ENCODE measurements at places on chromosomes 13 and 19.
A peak's percentile ranks its signal among the peaks of the same experiment; 100 is the strongest.

DNA sequence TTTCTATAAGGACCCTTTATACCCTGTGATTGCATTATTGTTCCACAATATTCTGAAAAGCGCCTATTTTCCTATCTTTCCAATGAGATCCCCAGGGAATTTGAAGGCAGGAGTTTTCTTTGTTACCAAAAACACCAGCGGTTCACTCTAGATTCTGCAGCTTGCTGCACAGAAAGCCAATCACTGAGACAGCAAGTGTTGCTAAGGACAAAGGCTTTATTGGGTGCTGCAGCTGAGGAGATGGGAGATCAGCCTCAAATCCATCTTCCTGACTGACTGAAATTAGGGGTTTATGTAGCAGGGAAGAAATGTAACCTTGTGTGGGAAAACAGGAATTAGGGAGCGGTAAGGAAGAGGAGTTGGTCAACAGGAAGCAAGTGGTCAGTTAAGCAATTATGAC, 42.6 kb upstream of the MYO16 start:
- DNase-seq = no peak

DNA sequence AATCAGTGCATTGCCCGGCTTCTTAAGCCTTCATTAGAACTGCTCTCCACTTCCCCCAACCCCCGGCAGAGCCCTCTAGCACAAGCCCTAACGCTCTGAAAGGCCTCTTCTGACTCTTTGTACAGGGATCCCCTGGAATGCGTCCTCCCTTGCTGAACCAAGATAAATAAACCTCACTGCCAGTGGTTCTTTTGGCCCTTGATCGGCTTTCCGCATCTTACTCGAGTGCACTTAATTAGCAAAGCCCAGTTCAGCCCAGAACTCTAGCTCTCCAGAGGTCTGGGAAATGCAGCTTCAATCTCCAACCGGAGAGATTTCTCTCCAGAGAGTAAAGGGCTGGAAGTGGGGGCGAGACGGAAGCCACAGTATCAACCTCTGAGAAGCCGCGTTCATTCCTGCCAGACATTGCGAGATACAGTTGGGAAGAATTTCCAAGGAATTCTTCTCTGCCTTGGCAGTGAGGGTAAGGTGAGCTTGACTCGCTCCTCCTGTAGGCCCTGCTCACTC, 8.7 kb upstream of the ZNF444 start:
- DNase-seq = no peak

- DNase-seq = no peak
These were observed 490.8 kb downstream of the RFC3 start for GRCh38 chr13:34308725-34309124.

DNA sequence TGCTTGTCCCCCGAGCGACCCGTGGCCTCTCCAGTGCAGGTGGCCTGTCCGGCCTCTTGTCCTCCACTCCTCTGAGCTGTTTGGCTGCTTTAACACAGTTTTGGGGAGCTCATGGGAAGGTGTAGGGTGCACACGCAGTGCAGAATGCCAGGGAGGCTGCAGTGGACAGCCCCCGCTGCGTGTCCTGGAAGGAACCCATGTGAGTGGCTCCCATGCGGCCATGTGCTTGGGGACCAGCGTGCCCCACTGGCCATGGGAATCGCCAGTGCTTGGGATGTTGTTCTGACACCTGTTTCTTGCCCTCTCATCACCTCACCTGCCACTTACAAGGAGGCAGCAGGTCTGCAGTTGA, 22.6 kb upstream of the F7 start:
- no peak for DNase-seq

- no peak for DNase-seq
These were observed 13.2 kb upstream of the URI1 start for GRCh38 chr19:29928831-29929230.

DNA sequence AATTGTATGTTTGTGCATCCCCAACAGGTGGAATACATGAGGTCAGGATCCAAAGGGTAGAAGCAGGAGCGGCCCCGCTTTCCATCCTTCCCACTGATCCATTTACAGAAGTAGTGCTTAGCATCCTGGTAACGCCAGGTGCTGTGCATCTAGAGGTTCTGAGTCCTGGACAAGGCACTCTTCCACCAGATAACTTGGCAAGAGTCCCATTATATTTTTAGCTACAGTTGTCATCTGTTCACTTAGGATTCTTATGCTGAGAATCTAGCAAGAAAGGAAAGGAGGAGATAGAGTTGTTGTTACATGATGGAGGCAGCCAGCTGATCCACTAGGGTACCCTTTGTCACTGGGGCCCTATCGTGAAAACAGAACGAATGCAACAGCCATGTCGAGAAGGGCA, 389.5 kb upstream of the ZNF507 start:
- no peak for DNase-seq

DNA sequence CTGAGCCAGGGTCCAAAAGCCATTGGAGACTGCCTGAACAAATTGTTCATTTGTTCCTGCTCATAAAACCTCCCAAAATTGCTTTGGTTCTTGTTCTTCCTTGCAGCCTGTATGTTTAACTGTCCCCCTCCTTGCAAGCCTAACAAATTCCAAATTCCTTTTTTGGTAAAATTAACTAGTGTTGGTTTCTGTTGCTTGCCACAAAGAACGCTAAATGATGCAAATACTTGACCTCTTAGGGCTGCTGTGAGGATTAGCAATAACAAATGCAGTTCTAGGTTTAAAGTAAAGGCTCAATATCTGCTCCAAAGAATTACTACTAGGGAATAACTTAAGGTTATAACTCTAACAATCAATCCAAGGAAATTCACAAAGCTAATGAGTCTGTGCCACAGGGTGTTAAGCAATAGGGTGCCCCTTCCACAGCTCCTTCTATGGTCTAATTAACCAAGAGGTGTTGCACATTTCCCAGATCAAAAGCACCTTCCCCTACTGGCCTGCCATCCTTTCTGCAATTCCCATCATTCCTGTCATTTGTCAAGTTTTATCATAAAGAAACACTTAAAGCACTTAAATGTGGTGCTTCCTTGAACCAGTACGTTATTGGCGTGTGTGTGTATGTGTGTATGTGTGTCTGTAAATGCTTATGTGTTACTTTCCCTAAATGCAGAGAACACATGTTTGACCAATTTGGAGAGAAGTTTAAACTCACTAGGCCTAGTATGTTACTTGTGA, 110.2 kb downstream of the RAP2A start:
- no peak for DNase-seq

DNA sequence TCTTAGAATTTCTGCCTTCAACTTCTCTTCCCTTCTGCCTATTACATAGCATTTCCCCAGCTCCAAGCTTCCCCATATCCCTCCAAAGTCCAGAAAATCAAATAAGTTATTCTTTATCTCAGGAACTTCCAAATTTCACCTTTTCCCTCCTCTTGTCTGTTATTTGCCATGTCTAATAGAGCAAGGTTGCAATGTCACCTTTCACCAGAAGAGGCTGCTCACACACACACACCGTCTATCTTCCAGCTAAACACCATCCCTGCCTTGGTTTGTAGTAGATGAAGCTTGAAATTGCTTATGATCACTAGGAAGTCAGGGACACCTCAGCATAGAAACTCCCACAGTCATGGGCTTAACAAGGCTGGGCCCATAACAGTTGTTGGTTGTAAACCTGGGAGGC, 48.4 kb downstream of the ZNRF4 start:
- DNase-seq = no peak

DNA sequence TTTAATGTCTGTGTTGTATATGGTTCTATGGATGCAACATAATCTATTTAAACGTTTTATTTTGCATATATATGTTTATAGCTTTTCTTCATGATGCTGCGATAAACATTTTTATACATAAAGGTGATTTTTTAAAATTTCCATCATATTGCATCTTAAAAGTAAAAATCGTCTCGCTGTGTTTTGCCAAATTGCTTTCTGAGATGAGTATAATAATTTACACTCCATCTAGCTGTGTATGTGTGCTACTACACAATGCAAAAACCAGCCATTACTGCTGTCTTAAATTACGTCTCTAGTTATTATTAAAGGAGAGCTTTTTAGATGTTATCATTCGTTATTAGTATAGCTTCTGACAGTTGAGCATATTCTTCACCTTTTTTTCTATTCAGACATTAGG, 37.2 kb downstream of the METTL21C start:
- DNase-seq = no peak

DNA sequence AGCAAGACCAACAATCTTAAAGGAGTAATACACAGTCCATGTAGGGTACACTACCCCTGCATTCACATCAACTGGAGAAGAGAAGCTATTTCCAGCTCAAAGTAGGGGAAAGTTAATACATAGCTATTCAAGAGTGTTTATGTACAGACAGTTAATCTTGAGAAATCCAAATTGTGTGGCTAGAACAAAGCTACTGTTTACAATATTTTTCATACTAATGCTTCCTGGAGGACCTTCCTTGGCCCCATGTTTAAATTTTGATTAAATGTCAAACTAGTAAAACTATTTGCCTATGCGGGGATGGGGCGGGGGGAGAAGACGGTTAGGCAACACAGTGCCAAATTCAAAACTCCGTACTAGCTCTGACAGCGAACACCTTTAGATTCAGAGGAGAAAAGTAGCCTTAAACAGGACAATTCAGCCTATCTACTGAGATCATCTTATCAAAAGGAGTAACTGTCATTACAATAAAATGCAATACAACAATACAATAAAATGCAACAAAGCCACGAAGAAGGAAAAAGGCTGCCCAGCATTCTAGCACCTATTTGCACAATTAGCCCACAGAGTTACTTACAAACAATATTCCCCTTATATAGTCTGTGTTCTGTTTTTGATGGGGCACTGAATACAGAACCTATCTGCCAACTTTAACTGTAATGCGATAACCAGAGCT, 29.1 kb downstream of the BRD4 start:
- no peak for DNase-seq

DNA sequence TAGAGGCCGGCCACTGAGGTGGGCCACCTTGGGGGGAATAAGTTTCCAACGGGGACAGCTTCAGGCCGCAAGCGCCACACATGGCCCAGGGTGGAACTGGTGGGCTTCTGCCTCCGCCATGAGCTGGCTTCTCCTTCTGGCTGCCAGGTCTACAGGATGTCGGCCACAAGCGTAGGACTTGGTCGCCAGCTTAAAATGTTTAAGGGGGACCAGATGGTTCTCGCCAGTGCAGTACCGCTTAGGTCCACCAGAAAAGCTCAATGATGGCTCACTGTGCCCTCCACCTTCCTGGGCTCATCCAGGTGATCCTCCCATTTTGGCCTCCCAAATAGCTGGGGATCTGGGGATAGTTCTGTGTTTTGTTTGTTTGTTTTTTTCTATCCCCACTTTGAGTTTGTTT, 38.7 kb upstream of the ZNF254 start:
- DNase-seq = no peak

DNA sequence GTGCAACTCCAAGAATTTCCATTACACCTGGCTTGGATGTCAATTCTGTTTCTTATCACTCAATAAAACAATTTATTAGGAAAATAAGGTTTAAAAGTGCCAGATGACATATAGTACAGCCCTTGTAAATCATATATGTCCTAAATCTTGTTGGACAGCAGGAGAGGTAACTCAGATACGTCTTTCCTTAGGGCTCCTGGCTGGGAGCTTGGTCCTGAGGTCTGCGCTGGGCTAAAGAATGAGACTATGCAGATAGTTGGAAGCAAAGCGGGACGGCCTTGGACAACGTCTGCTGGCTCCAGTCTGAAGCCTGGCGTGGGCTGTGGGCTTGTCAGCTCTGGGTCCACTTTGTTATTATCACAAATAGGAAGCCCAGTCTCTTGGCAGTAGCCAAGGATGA, 377.0 kb downstream of the DLEU7 start:
- no peak for DNase-seq

GRCh38 chr13:44040070-44040817, 160.5 kb downstream of the LACC1 start:
- no peak for DNase-seq

DNA sequence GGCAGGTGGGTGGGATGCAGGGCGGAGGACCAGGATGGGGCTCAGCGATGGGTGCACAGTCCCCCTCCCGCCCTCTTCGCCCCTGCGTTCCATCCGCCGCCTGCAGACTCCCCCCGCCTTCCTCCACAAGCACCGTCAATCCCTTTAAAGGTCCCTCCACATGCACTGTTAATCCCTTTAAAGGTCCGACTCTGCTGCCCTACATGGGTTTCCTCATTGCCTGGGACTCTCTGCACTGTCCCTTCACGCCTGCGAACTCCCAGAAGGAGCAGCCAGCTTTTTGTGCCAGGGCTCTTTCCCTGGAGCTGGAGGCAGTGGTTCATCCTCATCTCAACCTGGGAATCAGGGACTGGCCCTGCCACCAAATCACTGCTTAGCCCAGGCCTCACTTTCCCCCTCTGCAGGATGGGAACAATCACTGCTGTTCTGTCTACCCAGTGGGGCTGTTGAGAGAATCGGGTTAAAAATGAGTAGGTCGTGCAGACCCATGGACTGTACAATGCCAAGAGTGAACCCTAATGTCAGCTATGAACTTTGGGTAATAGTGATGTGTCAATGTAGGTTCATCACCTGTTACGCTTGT, 20.4 kb downstream of the ZNF574 start:
- no peak for DNase-seq

DNA sequence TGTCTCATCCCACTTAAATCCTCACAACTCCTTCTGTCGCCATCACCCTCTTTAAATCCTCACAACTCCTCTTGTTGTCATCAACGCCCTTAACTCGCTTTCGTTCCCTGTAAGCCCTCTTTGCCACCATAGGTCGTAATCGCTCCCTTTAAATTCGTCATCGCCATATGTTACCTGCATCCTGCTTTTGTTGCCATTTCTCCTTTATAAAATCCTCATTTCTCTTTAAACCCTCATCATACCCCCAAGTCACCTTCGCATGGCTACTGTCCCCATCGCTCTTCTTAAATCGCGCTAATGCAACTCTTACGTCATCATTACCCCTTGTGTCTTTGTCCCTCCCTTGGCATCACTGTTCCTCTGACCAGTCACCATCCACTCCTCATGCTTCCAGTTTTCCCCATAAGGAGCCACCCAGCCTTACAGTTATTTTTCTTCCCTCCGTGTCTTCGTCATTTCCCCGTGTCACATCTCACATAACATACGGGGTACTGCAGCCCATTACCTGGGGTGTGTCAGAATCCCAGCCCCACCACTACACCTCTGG, 539 bp downstream of the PLD3 start:
- DNase-seq = peak; percentile 28

DNA sequence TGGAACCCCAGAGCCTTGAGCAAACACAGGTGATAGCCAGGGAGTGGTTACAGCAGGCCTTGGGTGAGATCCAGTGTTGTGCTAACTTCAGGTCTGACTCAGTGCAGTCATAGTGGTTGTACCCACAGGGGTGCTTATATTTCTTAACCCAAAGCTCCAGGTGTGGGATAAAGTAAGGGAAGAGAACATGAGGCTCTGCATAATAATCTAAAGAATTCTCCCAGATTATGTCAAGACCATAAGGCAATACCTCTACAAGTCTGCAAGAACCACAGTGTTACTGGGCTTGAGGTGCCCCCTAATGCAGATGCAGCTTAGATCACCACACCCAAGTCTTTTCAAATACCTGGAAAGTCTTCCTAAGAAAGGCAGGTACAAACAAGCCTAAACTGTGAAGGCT, 485.4 kb downstream of the RFC3 start:
- DNase-seq = no peak

- peak; percentile 75 for DNase-seq
These were observed 3.4 kb downstream of the DMKN start for GRCh38 chr19:35509861-35510625.

DNA sequence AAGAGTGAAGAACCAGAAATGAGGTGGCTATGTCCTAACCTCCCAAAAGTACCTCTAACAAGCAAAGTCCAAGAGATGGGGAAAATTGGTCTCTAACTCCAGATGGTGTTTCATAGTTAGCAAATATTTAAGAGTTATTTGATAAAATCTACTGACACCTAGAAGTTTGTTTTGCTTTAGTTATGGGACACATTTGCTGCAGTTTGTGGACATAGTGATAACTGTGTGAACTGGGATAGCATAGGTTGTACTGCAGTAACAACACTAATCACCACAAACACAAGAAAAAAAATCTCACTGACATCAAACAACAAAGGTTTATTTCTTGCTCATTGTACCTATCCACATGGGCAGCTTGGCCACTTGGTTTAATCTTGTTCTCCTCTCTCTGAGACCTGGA, 965.0 kb upstream of the SPRY2 start:
- no peak for DNase-seq
